ENCODE measurements at places on chromosomes 7 and 10.

- DNase-seq = no peak
These were observed 9.3 kb downstream of the TFAM start for GRCh38 chr10:58394471-58394870.

DNA sequence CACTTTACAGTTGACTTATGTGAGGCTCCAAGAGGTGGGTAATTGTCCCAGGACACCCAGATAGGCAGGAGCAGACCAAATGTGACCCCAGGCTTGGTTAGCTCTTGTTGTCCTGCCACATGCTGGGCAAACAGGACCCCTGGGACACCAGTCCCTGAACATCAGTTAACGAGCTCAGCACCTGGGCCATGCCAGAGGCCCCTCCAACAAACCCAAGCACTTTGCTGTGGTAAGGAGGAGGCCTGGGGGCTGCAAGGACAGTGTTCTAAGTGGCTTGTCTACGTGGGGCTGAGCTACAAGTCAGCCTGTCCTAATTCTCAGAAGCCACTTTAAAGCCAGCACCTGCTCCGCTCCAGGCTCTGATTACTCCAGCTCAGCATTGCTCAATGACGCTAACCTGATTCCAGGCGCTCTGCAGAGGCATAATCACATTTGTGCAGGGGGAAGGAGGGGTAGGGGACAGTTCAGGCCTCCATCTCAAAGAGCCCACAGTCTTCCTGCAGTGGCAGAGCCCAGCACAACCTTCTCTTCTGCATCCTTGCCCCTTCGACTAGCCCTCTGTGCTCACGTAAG is 57.2 kb downstream of the DDC start:
- DNase-seq = no peak

DNA sequence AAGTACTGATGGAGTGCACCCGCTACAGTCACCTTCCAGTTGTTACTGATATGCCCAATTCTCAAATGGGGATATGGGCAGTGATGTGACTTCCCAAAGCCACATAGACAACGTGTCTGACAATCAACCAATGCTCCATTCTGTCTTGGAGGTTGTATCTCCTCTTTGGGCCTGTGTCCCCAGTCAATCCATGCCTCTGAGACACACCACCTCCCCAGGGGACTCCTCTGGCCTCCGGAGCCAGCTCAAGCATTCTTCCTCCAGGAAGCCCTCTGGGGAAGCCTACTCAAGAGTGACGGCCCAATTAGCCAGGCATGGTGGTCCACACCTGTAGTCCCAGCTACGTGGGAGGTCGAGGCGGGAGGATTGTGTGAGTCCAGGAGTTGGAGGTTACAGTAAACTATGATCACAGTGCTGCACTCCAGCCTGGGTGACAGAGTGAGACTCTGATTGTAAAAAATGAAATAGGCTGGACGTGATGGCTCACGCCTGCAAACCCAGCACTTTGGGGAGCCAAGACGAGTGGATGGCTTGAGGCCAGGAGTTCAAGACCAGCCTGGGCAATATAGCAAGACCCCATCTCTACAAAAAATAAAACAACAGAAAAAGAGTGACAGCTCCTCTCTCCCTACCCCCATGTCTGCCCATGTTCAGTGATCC is 99.5 kb upstream of the TNRC18 start:
- no peak for DNase-seq

DNA sequence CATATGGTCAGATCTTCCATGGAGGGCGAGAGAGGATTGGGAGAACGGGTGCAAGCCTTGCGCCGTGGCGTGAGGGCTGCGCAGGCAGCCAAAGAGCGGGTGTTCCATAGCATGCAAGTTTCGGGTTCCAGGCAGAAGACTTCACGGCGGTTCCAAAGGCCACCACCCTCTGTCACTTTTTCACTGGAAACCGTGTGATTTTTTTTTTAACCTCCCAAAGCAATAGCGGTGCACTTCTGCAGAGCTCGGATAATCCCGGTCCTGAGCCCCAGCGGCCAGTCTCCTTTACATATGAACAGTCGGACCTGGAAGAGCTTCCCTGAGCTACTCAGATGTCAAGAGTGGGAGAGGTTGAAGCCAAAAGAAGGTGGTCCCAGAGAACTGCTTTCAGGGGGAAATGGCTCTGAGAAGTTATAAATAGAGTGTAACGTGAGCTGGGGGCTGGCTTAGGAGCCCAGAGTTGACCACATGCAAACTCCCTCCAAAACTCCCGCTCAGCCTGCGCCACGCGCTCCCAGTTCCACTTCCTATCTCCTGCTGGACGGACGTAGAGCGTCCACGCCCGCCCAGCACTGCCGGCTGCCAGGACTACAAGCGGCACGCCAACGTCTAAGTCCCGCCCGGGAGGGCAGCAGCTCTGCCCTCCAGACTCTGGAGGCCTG is at the start of gene MEOX2:
Gene MEOX2 (minus strand): TSS at position 389 of the 662 bp plus-strand sequence. CDS start 281 bp downstream, at position 108.
- peak; percentile 43 for DNase-seq

DNA sequence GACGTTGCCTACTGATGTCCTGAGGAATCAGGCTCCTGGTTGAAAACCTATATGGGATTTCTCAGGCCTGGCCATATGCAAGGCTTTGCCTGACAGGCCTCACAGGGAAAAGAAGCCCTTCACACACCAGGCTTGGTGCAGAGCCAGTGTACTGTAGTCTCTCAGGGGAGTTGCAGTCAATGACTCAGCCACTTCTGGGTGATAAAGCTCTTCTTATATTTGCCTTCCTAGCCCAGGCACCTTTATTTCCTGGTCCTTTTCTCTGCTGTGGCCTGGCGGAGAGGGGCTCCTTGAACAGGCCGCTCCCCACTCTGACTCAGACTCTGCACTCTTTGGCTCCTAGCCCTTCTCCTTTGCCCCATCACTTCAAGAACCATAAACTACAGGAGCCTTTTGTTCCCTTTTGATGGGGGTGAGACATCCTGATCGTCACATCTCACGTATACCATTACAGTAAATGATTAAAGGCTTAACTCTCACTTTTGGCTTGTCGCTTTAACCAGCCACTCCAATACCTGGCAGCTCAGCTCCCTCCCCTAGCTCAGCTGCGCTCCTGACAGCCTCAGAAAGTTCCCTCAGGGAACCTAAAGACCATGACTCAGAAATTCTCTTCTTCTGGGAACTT is 33.5 kb downstream of the DPY19L1 start:
- no peak for DNase-seq

- DNase-seq = no peak
These were observed 26.5 kb upstream of the TLL2 start for GRCh38 chr10:96540240-96540639.

GRCh38 chr7:73966941-73967831 is 60.8 kb upstream of the ELN start:
- no peak for DNase-seq
